ENCODE measurements at places on chromosomes 13 and 19.
A peak's percentile ranks its signal among the peaks of the same experiment; 100 is the strongest.

GRCh38 chr13:113209759-113210421 lies 477 bp downstream of the CUL4A start:
- peak; percentile 14 for DNase-seq

DNA sequence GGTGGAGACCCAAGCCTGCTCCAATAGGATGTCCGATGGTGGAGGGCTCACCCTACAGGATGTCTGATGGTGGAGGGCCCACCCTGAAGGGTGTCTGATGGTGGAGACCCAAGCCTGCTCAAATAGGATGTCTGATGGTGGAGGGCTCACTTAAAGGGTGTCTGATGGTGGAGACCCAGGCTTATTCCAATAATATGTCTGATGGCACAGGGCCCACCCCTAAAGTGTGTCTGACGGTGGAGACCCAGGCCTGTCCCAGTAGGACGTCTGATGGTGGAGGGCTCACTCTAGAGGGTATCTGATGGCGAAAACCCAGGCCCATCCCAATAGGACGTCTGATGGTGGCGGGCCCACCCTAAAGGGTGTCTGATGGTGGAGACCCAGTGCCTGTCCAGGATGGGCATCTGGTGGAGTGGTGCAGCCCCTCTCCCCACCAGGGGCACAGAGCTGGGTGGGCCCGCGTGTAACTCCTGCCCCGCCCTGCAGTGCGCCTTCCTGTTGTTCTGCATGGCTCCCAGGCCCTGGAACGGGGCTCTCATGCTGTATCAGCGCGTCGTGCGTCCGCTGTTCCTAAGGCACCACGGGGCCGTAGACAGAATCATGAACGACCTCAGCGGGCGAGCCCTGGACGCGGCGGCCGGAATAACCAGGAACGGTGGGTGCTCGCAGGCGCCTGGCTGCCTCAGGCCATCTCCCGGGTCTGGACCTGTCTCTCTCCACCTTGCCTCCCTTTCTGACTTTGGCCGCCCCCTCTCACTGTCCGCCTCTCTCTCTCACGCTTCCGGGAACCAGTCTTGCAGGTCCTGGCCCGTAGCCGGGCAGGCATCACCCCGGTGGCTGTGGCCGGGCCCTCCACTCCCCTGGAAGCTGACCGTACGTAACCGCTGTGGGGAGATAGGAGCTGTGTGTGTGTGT lies 5.1 kb downstream of the REEP6 start:
- DNase-seq, result no peak

DNA sequence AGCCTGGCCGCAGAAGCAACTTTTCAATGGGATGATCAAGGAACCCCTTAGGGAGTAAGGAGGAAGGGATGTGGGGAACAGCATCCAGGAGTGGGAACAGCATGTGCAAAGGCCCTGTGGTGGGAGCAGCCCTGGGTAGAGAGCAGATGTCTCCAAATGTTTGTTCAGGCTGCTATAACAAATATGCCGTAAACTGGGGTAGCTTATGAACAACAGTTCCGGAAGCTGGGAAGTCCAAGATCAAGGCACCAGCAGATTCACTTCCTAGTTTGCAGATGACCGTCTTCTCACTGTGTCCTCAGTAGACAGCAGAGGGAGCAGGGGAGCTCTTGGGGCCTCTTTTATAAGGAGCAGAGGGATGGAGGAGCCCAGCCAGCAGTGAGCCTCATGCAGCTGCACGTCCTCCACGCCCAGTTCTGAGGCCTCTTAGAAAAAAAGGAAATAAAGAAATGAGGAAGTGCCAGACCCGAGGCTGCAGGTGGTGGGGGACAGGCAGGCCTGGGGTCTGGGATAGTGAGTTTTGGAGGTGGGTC lies 4.2 kb upstream of the LRRC25 start:
- DNase-seq, result no peak

DNA sequence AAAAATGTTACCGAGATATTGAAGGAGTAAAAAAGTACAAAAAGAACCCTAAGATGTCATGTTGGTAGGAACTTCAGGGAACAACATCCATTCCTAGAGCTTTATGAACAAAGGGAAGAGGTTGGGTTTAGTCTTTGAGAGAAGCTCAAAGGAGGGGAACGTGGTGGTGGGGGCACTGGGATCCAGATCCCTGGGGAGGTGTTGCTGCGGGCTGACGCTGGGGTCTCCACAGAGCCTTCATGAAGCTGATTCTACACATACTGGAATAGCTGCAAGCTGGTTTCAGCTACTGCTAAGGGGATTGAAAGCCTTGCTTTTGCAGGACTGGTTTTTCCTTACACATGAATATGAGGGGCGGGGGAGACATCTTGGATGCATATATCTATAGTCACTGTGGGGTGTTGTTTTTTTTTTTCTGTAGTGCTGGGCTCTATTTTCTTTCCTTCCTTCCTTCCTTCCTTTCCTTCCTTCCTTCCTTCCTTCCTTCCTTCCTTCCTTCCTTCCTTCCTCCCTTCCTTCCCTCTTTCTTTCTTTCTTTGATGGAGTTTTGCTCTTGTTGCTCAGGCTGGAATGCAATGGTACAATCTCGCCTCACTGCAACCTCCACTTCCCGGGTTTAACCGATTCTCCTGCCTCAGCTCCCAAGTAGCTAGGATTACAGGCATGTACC lies 6.5 kb upstream of the MZF1 start:
- no peak for DNase-seq

DNA sequence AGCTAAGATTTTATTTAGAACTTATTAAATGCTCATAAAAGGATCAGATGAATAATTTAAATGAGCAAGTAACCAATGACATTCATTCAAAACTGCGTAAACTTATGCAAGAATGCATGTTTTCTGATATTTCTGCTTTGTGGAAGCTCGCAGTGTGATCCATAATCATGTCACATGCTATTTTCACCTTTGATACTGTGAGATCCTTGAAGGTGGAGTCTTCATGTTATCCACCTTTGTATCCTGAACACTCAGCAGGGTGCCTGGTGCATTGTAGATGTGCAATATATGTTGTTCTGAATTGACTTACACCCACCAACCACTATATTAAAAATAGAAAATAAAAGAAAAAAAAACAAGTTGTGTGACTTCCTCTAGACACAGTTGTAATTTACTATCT lies 333.5 kb downstream of the DCT start:
- DNase-seq, result no peak

DNA sequence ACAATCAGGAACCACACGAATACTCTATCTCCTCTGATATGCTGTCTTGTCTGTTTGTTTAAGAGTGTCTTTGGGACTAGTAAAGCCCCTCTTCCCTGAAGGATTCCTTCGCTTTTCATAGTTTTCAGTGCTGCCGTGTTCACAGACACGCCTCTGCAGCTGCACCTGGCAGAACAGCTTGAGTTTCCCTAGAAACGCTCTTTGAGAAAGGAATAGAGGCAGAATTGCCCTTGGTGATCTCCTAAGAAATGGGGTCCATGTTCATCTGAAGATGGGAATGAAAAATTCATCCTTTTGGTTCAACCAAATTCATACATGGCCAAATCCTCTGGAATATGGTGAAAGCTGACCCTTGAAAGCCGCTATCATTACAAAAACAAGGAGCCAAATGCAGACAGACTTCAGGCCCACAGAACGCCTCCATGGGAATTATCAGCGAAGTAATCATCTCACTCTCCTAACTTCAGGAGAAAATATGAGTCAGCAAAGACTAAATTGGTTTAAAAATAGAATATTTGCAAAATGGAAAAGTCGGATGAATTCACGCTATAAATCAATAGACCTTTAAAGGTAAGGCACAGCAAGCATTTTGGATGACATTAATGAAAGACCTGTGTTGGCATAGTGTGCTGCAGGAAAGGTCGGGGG lies 5.5 kb downstream of the SACS start:
- DNase-seq, result no peak

GRCh38 chr13:111598747-111599146 lies 278.3 kb downstream of the TEX29 start:
- DNase-seq, result no peak

- DNase-seq, result no peak
Observed at GRCh38 chr13:113029487-113030258, 60.7 kb downstream of the MCF2L start.

DNA sequence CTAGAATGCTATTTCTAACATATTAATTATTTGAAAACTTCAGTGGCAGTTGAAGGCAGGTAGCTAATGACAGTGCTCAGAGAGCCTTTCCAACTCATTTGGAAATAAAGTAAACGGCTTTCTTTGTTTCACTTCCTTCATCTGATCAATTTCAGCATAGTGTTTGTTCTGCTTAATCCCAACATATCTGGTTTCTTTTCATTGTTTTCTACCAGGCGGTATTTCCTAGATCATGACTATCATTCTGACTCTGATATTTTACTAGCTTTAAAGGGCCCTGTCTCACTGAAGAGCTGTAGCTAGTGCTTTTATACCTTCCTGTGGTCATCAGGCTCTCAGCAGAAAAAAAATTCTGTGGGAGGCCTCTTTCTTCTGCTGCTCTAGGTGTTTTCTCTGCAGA lies 178.6 kb downstream of the RBM26 start:
- no peak for DNase-seq

DNA sequence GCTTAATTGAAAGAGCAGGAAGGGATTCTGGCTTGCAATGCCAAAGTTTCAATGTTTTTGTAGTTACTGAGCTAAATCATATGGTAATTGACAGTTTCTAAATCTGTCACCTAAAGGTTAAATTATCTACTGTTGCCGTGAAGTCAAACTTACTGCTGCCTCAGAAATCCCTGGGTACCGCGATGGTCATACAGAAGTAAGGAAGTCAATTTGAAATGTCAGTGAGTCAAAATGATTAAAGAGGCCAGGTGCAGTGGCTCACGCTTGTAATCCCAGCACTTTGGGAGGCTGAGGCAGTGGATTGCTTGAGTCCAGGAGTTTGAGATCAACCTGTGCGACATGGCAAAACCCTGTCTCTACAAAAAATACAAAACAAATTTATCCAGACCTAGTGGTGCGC lies 48.8 kb upstream of the TPM4 start:
- no peak for DNase-seq

- DNase-seq, result no peak
Observed at GRCh38 chr19:19514215-19514657, 1.1 kb downstream of the TSSK6 start.

DNA sequence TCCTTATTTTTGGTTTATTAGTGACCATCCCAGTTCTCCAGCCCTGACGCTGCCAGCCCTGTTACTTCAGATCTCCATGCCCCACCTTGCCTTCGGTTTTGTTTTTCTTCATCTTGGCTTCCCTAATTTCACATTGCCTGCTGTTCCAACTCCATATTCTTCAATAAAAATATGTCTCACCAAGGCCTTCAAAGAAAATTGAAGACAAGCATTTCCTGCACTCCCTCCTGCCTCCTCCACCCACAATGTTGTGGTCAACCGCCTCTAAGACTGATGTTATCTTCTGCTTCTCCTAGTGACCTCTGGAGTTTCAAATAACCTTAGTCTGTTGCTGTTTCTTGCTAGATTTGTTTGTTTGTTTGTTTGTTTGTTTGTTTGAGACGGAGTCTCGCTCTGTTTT lies 14.6 kb downstream of the PLD3 start:
- DNase-seq, result no peak

GRCh38 chr19:5038631-5039271 lies 69.8 kb downstream of the KDM4B start:
- no peak for DNase-seq

GRCh38 chr13:92954746-92955145 lies 271.9 kb upstream of the GPC6 start:
- no peak for DNase-seq

- no peak for DNase-seq
Observed at GRCh38 chr13:111411151-111411858, 90.9 kb downstream of the TEX29 start.

- no peak for DNase-seq
Observed at GRCh38 chr13:27302643-27303262, 32.1 kb downstream of the RASL11A start.

- DNase-seq, result no peak
Observed at GRCh38 chr19:10946958-10947657, 13.7 kb upstream of the SMARCA4 start.

- DNase-seq, result no peak
Observed at GRCh38 chr19:3810708-3811355, 24.7 kb upstream of the MATK start.

DNA sequence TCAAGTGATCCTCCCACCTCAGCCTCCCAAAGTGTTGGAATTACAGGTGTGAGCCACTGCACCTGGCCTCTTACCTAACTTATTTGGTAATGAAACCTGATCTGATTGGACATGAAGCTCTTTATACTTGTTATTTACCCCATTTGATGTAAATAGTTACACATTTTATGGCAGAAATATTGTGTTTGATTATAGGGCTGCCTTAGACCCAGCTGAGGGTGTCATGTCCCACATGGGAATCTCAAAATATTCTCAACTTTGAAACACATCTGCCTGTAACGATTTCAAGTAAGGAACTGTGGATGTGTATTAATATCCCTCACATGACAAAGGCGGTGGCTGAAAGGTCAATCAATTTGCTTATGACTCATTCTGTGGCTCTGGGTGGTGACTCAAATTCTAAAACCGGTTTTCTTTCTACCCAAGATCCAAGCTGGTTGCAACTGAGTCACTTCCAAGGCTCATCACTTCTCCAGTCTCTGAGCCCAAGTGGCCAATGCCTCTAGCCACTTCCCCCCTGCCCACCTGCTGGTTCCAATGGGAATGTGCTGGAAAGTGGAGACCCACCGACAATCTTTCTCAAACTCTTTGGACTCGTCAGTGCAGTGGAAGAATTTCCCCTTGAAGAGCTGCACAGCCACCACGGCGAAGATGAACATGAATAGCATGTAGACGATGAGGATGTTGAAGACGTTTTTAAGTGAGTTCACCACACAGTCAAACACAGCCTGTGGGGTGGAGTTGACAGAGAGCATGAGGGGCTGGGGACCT lies 110.9 kb downstream of the IER2 start:
- DNase-seq, result no peak

DNA sequence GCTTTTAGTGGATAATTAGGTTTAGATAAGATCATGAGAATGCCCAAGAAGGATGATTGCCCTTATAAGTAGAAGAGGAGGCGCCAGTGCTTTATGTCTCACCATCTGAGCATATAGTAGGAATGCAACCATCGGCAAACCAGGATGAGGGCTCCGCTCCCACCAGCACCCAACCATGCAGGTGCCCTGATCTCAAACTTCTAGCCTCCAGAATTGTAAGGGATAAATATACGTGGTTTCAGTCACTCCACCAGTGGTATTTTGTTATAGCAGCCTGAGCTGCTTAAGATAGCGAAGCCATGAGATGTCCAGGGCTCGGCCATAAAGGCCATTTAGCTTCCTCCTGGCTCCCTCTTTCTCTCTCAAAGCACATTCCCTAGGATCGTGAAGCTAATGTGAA lies 413.9 kb downstream of the MZT1 start:
- no peak for DNase-seq
